Brain pericyte (primary cell): ENCODE measurements at places on chromosomes 4 and X.

DNA sequence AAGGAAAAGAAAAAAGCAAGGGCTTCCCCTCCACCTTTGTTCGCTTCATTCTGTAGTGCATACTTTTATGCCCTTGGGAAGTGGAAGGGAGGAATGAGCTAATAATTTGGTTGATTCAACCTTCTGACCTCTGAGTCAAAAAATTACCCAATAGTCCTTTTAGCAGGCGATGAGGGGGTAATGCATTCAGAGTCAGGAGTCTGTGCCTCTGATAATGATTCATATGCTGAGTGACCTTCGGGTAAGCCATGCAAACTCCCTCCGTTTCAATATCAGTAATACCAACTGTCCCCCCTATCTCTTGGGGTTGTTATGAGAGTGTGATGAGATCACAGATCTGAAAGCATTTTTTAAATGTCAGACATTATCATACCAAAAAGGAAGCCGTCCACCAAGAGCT lies 41.6 kb upstream of the ACSL4 start:
- DNase-seq = no peak

GRCh38 chr4:47786958-47787370 lies 50.9 kb downstream of the CORIN start:
- DNase-seq = no peak

DNA sequence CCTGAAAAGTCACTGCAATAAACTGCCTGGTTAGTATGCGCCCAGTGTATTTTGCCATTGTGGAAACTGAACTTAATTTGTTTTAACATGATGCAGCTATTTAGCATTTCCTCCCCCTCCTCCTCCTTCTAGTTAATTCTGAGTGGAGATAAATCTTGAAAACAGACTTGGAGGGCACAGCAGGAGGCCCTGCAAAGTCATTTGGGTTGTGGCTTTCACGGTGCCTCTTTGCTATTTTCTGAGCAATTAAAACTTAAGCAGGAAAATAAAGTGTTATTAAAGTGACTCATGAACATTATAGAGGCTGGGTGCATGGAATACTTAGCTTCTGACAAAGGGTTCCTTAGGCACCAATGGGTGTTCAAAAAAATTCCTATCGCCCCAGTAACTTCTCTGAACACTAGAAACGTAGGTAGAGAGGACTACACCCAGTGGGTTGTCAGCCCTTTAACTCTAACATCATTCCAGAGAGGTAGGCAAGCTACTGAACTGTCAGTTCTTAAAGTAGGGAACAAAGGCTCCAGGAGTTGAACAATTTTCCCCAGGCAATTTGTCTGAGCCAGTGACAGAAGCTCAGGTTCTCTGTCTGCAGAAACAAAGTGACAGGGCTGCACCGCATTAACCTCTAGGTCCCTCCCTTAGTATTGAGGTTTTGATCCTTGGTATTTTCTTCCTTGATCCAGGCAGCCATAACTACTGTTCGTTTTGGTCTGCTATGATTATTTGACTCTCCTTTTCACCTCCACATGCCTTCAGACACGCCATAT lies 158.3 kb upstream of the KIT start:
- no peak for DNase-seq

GRCh38 chr4:150012851-150013360 lies 65.3 kb upstream of the DCLK2 start:
- no peak for DNase-seq

DNA sequence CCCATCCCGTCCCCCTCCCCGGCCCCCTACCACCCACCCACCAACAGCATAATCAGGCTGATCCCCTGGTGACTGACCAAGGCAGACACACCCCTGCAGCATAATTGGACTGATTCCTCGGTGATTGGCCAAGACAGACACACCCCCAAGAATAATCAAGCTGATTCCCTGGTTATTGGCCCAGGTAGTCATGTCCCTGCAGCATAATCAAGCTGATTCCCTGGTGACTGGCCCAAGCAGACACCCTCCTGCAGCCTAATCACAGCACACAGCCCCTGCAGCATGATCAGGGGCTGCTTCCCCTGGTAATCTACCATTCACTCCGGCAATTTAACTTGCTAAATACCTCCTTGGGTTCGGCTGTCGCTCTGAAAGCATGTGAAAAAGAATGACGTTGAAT lies 47.5 kb upstream of the STS start:
- no peak for DNase-seq

DNA sequence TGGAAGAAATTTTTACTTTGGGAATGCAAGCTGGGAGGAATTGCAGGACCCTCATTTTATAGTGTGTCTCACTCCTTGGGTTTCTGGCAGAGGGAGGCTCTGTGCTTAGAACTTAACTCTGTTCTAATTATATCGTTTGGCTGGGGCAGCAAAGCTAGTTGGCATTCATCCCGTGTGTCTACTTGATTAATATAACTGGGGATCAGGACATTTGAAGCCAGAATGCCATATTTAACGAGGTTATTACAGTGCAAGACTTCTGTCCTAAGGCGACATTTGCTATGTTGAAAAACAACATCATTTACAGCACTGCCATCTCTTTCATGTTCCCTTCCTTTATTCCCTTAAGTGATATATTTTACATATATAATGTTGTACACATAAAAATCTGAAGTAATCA lies 179.1 kb upstream of the TBC1D9 start:
- DNase-seq = no peak

DNA sequence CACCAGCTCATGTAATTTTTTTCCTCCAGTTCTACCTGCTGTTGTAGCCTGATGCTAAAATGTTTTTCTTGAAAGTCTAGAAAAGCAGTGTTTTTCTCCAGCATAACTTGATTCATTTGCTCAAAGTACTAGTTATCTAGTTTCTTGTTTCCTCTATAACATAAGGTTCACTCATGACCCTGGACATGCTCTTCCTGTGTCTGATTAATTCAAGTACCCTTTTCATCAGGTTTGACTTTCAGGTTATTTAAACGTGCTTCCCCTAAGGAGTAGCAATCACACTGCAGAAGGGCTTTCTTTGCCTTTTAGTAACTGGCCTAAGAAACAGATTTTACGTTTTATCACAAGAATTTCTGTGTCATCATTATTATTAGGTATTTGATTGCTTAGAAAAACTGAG lies 66.8 kb upstream of the EGFL6 start:
- no peak for DNase-seq

DNA sequence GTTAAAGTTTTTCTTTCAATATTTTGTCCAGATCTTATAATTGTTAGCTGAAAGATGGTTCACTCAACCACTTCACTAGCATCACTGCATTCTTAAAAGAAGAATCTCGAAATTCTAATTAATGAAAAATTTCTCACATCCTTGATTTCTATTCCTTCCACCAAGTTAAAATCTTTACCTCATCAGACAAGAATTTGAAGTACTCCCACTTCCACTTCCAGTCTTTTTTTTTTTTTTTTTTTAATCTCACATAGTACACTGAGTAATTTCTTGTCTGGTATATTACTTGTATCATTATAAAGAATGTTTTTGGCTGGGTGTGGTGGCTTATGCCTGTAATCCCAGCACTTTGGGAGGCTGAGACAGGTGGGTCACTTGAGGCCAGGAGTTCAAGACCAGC lies 73.2 kb downstream of the FBXW7 start:
- no peak for DNase-seq

DNA sequence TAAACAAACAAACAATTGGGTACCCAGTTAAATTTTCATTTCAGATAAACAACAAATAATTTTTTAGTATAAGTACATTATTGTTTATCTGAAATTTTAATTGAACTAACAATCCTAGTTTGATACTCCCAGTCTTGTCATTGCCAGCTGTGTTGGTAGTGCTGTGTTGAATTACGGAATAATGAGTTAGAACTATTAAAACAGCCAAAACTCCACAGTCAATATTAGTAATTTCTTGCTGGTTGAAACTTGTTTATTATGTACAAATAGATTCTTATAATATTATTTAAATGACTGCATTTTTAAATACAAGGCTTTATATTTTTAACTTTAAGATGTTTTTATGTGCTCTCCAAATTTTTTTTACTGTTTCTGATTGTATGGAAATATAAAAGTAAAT lies 2.9 kb downstream of the CXCL8 start:
- DNase-seq = no peak

GRCh38 chr4:161929956-161930355 lies 233.8 kb downstream of the FSTL5 start:
- DNase-seq = no peak

GRCh38 chrX:47204970-47205369 lies 11.3 kb downstream of the UBA1 start:
- DNase-seq = no peak

DNA sequence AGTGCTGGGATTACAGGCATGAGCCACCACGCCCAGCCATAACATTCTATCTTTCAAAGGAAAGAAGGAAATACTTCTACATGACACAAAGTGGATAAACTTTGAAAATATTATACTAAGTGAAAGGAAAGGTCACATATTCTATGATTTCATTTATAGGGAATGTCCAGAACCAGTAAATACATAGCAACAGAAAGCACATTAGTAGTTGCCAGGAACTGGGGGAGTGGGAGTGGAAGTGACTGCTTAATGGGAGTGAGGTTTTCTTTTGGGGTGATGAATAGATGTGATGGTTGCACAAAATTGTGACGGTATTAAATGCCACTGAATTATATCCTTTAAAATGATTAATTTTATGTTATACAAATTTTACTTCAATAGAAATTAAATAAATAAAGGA lies 95.7 kb upstream of the IL15 start:
- no peak for DNase-seq

- no peak for DNase-seq
Observed at GRCh38 chr4:53321151-53321983, 44.5 kb downstream of the SCFD2 start.

DNA sequence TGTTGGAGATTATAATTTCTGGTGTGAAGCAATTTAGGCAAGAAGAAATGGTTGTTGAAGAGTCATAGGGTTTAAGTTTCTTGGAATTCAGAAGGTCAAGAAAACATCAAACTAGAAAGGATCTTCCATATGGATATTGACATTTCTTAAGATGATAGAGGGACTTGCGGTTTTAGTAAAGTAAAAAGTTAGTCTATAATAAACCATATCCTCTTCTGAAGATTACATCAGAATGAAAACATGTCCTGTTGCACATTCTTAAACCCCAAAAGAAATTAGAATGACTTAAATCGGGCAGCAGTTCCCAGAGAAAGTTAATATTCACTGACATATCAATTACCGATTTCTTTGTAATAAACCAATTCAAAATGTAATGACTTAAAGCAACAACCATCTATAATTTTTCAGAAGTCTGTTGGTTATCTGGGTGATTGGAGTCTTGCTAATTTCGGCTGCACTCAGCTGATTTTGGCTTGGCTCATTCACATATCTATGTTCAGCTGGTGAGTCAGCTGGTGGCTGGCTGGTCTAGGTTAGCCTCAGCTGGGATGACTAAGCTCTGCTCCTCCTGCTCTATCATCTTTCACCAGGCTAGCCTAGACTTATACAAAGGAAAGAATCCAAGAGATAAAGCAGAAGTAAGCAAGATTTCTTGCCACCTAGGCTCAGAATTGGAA lies 24.4 kb upstream of the DYNLT3 start:
- DNase-seq = peak; percentile 22

GRCh38 chrX:16711893-16712547 lies 449 bp downstream of the CTPS2 start:
- DNase-seq = no peak

GRCh38 chr4:110275871-110276270 lies 77.5 kb upstream of the ELOVL6 start:
- no peak for DNase-seq

- no peak for DNase-seq
Observed at GRCh38 chr4:101304916-101305315, 42.4 kb downstream of the PPP3CA start.

DNA sequence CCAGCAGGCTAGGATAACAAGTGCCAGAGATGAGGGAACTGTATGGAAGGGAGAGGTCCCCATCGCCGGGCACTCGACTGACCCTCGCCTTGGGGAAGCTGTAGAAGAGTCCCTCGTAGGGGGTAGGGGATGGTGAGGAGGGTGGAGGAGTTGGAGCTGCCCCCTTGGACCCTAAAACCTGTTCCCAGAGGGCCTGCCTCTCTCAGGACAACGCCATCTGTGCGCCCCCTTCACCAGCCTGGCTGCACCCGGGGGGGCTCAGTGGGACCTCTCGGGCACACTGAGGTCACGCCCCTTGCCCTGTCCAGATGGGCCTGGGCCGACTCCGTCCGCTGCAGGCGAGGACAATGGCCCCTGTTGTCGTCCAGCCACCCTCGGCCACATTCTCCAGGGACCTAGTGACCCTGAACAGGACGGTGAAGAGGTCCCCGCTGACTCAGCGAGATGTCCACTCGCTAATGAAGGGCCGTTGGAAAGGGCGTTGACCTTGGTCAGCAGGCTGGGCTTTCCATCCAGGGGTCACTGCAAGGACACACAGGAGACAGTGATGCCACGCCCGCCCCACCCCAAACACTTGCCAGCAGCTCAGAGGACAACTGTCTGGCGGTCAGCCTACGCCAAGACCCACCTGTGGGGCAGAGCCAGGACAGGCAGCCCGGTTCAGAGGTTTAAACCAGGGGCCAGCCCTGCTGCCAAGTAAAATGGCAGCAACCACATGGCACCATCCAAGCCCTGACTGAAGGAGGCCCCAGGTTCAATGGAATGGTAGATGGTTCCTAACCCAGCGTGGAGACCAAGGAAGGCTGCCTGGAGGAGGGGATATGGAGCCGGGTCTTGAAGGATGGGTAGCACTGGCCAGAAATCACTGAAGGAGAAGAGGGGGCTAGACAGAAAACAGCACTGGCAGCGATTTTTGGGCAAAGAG lies 51.2 kb downstream of the HMX1 start:
- no peak for DNase-seq

DNA sequence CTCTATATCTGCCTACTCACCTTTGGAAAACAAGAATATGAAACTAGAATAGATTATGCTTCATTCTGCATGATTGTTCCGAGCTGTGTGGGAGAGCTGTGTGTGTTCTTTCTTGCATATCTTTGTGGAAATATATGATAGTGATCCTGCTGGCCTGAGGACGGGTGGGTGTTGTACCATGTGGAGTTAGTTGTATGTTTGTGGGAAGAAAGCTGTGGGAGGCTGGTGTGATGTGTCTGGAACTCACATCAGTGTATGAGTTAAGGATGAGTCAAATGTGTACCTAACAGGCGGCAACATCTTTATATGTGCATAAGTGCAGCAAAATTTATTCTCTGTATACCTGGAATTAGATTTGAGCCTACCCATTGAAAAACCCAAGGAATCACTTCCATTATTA lies 208.1 kb upstream of the ADGRL3 start:
- peak; percentile 67 for DNase-seq

GRCh38 chr4:169826634-169827187 lies 69.0 kb upstream of the HPF1 start:
- DNase-seq = no peak

DNA sequence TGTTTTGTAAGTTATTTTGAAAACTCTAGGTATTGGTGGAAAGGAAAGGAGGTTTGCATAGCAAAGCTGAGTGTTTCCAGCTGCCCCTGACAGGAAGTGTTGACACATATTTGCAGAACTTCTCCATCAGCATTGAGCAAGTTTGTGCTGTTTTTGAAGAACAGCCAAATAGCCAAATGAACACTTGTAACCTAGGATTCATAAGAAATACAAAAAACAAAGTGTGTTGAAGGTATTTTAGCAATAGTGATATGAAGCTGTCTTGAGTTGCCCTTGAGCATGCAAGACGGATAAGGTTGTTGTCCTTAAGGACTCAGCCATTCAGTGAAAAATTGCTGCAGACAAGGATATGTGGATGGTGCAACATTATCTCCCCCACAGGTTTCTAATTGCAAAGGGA lies 68.3 kb upstream of the PGM2 start:
- DNase-seq = no peak
